Psoas muscle (tissue), 8 donors: ENCODE measurements at places on chromosomes 12 and 14. TPM values are rescaled to one million over a fixed set of nuclear protein-coding genes. Genes with fewer than 3 reads are reported as not detected.

RAPGEF3 gene
- total RNA-seq, result 5.1 TPM

OTUB2 gene
- 0.12 TPM for total RNA-seq

RFLNA gene
- 7.8 TPM for total RNA-seq

NINJ2 gene
- total RNA-seq, result 37.3 TPM

KRT6C gene
- total RNA-seq, result 0.21 TPM

SLC2A3 gene
- total RNA-seq, result 4.6 TPM

OR6C68 gene
- not detected for total RNA-seq

KCNJ8 gene
- 3.4 TPM for total RNA-seq

SYCP3 gene
- not detected for total RNA-seq

P2RX2 gene
- total RNA-seq, result not detected

CLEC2D gene
- total RNA-seq, result 1.9 TPM

MORN3 gene
- total RNA-seq, result not detected

PROX2 gene
- not detected for total RNA-seq

SYNDIG1L gene
- not detected for total RNA-seq

GALNT16 gene
- 2.4 TPM for total RNA-seq
